A673 (cell line): ENCODE measurements at places on chromosomes 1 and 21.

DNA sequence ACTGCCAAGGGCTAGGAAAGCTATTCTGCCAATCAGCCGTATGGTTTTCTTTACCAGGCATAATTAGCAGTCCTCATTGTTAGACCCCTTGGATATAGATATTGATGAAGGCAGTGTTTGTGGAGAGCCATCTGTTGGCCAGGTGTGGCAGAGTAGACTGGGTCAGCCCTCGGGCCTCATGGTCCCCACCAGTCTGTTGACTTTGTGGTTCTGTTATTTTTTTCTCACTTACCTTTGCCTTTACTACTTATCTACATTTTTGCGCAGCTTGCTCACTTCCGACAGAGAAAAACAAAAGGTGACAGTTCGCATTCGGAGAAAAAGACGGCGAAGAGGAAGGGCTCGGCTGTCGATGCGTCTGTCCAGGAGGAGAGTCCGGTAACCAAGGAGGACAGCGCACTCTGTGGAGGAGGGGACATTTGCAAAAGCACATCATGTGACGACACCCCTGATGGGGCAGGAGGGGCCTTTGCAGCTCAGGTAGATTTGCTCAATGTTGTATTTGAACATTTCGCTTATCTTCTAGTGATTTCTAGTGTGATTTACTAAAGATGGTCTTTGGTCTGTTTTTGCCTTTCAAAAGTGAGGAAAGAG lies 2.3 kb downstream of the PCNT start:
- peaks cover 31% of the 10 kb centered on the region for H3K36me3 ChIP-seq
- no peaks in the 10 kb centered on the region for H3K27me3 ChIP-seq
- H3K4me1 ChIP-seq, result peaks cover 19% of the 10 kb centered on the region
- no peak overlapping the region for H3K27ac ChIP-seq

DNA sequence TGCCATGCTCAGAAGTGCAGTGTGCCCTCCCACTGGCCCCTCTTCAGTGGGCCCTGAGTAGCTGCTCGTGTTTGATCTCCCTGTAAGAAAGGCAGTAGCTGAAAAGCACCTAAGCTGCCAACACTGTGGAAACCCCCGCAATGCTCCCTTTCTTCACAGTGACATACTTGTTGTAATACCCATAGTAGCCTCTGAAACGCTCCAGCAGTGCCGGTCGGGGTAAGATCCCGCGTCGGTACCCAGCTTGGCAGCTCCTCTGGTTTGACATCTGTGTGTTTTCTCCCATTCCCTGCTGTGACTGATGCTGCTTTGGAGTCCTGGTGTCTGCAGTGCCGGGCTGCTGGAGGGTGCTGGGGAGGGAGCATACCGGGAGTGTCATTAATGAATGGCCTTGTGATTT lies 3.6 kb downstream of the CHAF1B start:
- peaks cover 20% of the 10 kb centered on the region for H3K4me1 ChIP-seq
- peak; percentile 89 for DNase-seq
- H3K36me3 ChIP-seq, result peaks cover 20% of the 10 kb centered on the region
- peak overlapping the region; percentile 20 for H3K4me3 ChIP-seq

- DNase-seq, result no peak
- H3K4me3 ChIP-seq, result no peak overlapping the region
- no peak overlapping the region for H3K27ac ChIP-seq
- H3K27me3 ChIP-seq, result peaks cover 34% of the 10 kb centered on the region
- no peaks in the 10 kb centered on the region for H3K36me3 ChIP-seq
- peaks cover 53% of the 10 kb centered on the region for H3K4me1 ChIP-seq
These were observed 3.5 kb downstream of the BLACAT1 start for GRCh38 chr1:205452364-205452763.

DNA sequence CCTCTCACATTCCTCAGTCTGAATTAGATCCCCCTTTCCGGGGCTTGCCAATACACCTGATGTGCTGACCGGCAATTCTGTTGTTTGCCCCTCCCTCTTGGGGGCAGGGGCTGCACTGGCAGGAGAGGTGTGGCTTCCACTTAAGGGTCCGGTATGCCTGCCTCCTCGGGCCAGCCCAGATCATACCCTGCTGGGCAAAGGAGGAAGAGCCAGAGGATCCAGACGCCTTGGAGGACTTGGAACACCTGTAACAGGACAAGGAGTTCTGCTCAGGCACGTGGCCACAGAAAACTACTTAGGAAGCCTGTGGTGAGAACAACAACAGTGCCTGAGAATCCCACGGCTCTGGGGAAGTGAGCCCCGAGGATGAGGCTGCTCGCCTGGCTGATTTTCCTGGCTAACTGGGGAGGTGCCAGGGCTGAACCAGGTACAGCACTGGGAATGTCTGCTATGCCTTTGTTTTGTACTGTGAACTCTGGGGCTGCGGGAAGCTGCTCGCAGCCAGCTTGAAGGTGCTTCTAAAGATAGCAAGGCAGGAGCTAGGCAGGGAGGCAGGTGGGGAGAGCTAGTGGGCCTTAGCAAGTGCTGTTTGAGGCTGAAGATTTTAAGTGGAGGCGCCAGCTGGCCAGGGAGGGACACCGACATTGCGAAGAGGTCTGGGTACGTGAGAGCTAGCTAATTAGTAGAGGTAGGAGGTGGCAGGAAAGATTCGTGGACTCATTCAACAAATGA lies at the start of gene SMPDL3B:
Gene SMPDL3B (plus strand): TSS at position 183 of the 732 bp plus-strand sequence. CDS start 184 bp downstream, at position 367.
- no peaks in the 10 kb centered on the region for H3K27me3 ChIP-seq
- H3K27ac ChIP-seq, result no peak within 1 kb of the TSS
- peak within 1 kb of the TSS; percentile 30 for H3K4me3 ChIP-seq
- no peak for DNase-seq
- H3K4me1 ChIP-seq, result peaks cover 4% of the 10 kb centered on the region

GRCh38 chr1:112849425-112850033 lies 106.5 kb downstream of the SLC16A1 start:
- peak overlapping the region; percentile 43 for H3K4me3 ChIP-seq
- H3K27me3 ChIP-seq, result peaks cover 36% of the 10 kb centered on the region
- H3K36me3 ChIP-seq, result no peaks in the 10 kb centered on the region
- DNase-seq, result peak; percentile 52

DNA sequence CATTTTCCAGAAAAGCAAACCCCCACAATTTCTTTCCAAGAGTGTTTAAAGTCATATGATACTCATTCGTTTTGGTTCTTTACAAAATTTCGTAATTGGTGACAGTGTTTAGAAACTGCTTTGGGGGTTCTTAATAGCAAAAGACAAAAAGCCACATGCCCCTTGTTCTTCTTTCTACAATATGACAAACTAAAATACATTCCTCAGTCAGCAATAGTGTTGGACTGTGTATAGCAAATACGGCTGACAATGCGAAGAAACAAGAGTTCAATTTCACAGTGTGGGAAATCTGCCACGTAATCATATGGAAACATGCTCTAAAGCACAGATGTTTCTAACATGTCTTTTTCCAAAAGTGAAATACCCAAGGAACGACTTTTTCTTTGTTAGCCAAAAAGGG lies 7.6 kb upstream of the IFNAR1 start:
- peaks cover 4% of the 10 kb centered on the region for H3K4me1 ChIP-seq
- H3K27ac ChIP-seq, result no peak overlapping the region
- no peaks in the 10 kb centered on the region for H3K27me3 ChIP-seq

DNA sequence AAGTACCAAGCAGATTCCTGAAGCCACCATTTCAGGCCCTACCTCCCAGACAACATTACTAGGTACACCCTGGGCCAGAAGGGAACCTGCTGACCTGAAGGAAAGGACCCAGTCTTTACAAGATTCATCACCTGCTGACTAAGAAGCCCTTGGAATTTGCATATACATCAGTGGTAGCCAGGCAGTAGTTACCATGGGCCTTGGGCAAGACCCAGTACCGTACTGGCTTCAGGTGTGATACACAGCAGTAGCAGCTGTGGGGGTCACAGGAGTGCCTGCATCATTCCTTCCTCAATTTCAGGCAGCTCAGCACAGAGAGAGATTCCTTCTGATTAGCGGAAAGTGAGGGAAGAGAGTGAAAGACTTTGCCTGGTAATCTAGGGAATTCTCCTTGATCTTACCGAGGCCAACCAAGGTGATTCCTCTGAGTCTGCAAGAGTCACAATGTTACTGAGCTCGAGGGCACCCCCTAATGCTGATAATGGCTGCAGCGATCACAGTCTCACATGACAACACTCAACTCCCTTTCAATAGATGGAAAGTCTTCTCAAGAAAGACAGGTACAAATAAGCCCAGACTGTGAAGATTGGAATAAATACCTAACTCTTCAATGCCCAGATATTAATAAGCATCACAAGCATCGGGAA lies 22.0 kb upstream of the UHMK1 start:
- H3K27ac ChIP-seq, result no peak overlapping the region

DNA sequence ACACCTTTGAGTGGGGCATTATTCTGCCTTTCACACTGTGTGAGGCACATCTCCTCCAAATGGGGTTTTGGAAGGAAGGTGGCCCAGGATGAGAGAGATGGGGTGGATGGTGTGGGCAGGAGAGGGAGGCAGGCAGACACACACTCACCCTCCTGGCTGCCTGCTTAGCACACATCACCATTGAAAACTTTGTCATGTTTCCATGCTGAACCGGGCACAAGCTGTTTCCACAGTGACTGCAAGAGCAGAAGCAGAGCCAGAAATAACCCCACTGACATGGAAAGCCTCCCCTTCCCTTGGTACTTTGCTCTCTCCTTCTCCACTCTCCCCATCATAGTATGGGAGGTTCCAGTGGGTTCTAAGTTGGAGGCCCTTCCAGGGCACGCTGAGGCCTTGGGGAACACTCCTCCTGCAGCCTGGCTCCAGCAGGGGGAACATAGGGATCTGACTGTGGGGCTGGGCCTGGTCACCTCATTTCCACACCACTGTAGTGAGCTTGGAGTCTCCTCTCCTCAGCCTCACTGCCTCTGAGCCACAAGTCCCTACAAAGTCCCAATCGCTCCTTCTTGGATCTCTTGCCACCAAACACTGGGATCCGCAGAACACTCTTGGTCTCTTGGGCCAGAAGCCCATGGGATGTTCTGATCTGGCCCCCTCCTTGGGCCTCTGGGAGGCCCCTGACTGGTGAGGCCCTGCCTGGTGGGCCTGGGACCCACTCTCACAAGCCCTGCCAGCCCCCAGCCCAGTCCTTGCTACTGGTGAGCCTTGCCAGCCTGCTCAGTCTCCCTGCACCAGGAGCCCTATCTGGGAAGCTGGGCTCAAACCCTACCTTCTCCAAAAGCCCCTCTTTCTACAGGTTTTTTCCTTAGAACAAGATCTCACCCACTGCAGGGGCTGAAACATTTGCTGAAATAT lies 163.0 kb upstream of the EDN2 start:
- peaks cover 47% of the 10 kb centered on the region for H3K4me1 ChIP-seq
- H3K27ac ChIP-seq, result no peak overlapping the region
- H3K36me3 ChIP-seq, result no peaks in the 10 kb centered on the region
- H3K27me3 ChIP-seq, result no peaks in the 10 kb centered on the region
- H3K4me3 ChIP-seq, result no peak overlapping the region

GRCh38 chr1:170225781-170226530 lies 80.2 kb downstream of the NTMT2 start:
- no peak overlapping the region for H3K27ac ChIP-seq
- DNase-seq, result no peak
- no peaks in the 10 kb centered on the region for H3K4me1 ChIP-seq
- H3K27me3 ChIP-seq, result no peaks in the 10 kb centered on the region
- H3K36me3 ChIP-seq, result no peaks in the 10 kb centered on the region

DNA sequence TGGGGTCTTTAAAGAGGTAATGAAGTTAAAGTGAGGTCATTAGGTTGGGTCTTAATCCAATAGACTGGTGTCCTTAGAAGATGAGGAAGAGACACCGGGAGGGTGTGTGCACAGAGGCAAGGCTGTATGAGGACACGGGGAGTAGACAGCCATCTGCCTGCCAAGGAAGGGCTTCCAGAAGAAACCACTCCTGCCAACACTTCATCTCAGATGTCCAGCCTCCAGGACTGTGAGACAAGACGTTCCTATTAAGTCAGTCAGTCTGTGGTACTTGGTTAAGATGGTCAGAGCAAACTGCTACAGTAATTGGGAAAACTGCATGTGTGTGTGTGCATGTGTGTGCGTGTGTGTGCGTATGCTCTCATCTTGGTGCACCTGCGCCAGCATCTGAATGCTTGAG lies 77.1 kb downstream of the RYR2 start:
- no peaks in the 10 kb centered on the region for H3K27me3 ChIP-seq
- H3K36me3 ChIP-seq, result no peaks in the 10 kb centered on the region
- H3K27ac ChIP-seq, result no peak overlapping the region

DNA sequence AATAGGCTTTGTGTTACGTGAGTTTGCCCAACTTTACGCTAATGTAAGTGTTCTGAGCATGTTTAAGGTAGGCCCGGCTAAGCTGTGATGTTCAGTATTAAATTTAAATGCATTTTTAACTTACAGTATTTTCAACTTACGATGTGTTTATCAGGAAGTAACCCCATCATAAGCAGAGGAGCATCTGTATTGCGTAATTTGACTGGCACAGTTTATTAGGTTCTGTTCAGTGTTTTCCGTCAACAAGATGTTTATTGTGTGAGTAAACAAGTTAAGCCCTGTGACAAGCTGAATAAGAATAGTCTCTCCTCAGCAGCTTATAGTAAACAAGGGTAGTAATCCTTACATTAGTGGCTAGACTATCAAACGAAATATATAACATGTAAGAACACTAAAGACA lies 27.2 kb upstream of the SHISA4 start:
- H3K4me1 ChIP-seq, result no peaks in the 10 kb centered on the region
- H3K4me3 ChIP-seq, result no peak overlapping the region
- H3K27ac ChIP-seq, result no peak overlapping the region
- H3K27me3 ChIP-seq, result no peaks in the 10 kb centered on the region
- DNase-seq, result no peak

GRCh38 chr1:150006881-150007421 lies 3.6 kb downstream of the OTUD7B start:
- no peaks in the 10 kb centered on the region for H3K27me3 ChIP-seq
- no peak for DNase-seq
- peaks cover 16% of the 10 kb centered on the region for H3K4me1 ChIP-seq
- H3K27ac ChIP-seq, result no peak overlapping the region
- H3K36me3 ChIP-seq, result no peaks in the 10 kb centered on the region

- H3K27ac ChIP-seq, result no peak overlapping the region
- DNase-seq, result peak; percentile 14
- peak overlapping the region; percentile 34 for H3K4me3 ChIP-seq
- peaks cover 6% of the 10 kb centered on the region for H3K4me1 ChIP-seq
- peaks cover 100% of the 10 kb centered on the region for H3K27me3 ChIP-seq
These were observed 120.0 kb upstream of the RRP15 start for GRCh38 chr1:218164930-218165700.

- no peaks in the 10 kb centered on the region for H3K27me3 ChIP-seq
- no peak for DNase-seq
- H3K27ac ChIP-seq, result no peak overlapping the region
These were observed 5.0 kb downstream of the TAF5L start for GRCh38 chr1:229620876-229621275.

- no peak for DNase-seq
- no peak overlapping the region for H3K27ac ChIP-seq
- H3K36me3 ChIP-seq, result peaks cover 100% of the 10 kb centered on the region
- H3K27me3 ChIP-seq, result no peaks in the 10 kb centered on the region
These were observed 8.9 kb upstream of the A3GALT2 start for GRCh38 chr1:33329600-33330305.

DNA sequence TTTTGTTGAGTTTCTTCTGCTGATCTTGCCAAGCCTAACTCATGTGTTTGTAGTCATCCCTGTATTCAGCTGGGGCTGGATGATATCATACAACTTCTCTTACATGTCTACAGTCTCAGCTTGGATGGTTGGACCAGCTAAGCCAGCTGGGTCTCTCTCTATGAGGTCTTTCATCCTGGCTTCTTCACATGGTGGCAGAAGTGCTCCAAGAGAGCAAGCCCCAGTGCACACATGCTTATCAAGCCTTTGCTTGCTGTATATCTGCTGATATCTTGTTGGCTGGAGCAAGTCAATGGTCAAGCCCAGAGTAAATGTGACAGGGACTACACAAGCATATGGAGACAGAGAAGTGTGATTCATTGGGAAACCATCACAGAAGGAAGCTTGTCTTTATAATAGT lies 29.2 kb upstream of the SLC44A5 start:
- H3K4me3 ChIP-seq, result no peak overlapping the region
- no peaks in the 10 kb centered on the region for H3K4me1 ChIP-seq
- no peaks in the 10 kb centered on the region for H3K27me3 ChIP-seq
- H3K36me3 ChIP-seq, result no peaks in the 10 kb centered on the region
- no peak for DNase-seq
